CD4-positive, alpha-beta T cell treated with Interleukin-1 beta for 1 hour (primary cell): ENCODE measurements at places on chromosomes 2 and 18.

DNA sequence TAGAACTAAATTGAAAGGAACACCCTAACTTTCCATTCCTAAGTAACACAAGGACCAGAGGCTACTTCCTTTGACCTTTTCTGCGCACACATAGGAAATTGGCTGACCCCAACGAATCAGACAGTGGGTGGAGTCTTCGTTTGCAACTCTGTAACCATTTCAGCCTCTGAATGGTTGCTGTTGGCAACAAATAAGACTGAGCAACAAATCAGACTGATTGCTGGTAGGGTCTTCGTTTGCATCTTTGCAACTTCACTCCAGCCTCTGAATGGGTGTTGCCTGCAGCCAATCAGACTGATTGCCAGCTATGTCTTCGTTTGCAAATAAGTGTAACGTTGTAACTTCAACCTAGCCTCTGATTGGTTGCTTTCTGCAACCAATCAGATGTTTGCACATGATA lies 34.6 kb downstream of the USP40 start:
- no peak for DNase-seq

GRCh38 chr2:220174826-220175225 lies 547.4 kb downstream of the SLC4A3 start:
- DNase-seq, result no peak

- DNase-seq, result no peak
Observed at GRCh38 chr18:72588360-72588759, 44.2 kb upstream of the CBLN2 start.

- no peak for DNase-seq
Observed at GRCh38 chr2:21836261-21836660, 712.5 kb downstream of the TDRD15 start.

DNA sequence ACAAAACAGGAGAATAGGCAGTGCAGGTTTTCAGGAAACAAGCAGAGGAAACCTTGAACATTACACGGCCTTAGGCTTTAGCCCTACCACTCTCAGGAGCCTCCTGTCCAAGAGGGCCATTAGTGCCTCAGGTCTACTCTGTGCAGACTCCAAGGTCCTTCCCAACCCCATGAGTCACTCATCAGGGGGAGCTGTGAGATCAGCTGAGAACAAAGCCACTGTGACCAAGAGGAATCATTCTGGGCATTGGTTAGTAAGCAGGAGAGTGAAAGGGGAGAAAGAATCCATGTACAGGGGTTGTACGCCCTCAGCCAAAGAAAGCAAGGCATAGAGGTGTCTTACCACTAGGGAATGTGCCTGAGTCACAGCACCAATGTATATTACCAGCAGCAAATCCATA lies 680.3 kb downstream of the DPP10 start:
- DNase-seq, result no peak

DNA sequence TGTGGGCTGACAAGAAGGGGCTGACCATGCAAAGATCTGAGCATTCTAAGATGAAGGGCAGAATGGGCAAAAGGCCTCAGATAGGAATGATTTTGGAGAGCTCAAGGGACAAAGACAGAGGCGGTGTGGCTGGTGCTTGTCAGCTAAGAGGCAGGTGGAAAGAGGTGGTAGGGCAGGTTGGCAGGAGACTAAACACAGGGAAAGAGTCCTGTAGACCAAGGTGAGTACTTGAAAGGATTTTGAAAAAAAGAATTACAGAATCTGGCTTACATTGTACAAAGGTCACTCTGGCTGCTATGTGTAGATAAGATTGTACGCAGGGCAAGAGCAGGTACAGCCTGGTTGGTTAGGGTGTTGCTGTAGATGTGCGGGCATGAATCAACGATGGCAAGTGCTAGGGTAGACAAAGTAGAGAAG lies 50.6 kb downstream of the STK39 start:
- DNase-seq, result no peak

DNA sequence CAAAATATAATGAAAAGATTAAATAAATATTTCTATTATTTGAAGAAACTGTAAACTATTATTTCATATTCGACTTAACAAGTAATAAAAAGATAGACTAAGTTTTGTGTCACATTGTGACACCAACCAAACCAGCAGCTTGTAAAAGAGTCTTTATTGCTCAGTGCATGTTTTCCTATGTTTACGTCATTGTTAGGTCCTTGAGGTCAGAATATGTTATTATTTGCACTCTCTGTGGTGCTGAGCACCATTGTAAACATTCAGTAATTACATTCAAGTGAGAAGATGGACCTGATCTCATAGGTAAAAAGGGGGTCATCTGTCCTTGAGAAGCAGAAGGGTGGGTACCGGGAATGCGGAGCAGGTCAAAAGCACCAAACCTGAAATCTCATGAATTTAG lies 1999.1 kb upstream of the CELF4 start:
- DNase-seq, result no peak

DNA sequence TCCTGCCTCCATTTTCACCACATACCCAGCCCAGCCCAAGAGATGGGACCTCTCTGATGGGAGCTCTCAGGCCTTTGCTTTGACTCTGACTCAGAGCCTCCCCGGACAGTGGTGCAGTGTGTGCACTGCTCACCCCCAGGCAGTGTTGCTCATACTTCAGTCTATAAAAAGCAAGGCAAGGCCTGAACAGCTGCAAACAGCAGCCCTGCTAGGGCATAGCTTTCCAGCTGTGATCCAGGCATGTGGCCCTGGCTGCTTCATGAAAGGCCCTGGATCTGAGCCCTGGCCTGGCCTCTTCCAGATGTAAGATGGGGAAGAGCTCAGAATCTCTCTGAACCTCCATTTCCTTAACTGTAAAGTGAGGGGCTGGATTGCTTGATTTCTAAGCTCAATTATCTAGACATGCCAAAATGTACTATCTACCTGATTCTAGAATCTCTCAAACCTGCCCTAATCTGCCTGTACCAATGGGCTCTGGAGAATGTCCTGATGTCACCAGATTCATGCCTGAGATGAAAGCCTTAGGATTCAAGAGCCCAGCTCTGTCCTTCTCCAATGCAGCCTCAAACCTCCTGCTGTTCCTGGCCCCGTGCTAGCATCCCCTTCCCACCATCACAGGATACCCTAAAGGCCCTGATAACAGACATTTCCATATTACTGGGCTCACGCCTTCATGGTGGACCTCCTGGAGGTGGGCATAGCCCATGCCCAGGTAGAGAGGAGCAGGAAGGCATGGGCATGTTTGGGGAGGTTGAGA lies 206.9 kb downstream of the ARL4C start:
- peak; percentile 50 for DNase-seq

GRCh38 chr18:13252686-13253410 lies 34.3 kb downstream of the LDLRAD4 start:
- DNase-seq, result no peak

GRCh38 chr18:70296289-70296688 lies 7.4 kb downstream of the SOCS6 start:
- no peak for DNase-seq

- DNase-seq, result no peak
Observed at GRCh38 chr2:16135913-16136310, 195.6 kb downstream of the MYCN start.

GRCh38 chr2:110657724-110658305 lies 20.0 kb downstream of the BUB1 start:
- DNase-seq, result no peak

- DNase-seq, result peak; percentile 37
Observed at GRCh38 chr2:111897924-111898702, at the start of gene MERTK. MERTK (plus strand) TSS chr2:111898607; CDS start chr2:111898736, 129 bp downstream.

GRCh38 chr2:121076498-121076820 lies 208.5 kb downstream of the TFCP2L1 start:
- no peak for DNase-seq

GRCh38 chr18:58526425-58527284 lies 102.2 kb downstream of the ALPK2 start:
- no peak for DNase-seq

DNA sequence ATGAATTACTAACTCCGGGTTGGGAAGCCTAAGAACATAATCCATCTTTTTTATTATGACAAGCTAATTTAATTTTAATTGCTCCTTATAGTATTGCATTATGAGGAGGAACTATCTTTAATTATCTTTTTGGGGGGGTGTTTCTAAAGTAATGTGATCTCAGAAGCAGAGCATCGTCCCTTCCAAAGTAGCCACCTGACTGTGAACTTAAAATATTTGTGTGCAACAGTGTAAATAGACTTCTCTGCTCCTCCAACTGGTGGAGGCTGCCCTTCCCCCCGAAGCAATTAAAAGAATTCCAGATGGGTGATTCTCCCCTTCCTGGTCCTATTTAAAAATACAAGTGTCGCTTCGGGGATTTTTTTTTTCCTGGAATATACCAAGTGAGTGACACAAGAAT lies 55.7 kb downstream of the TCF7L1 start:
- DNase-seq, result no peak

GRCh38 chr2:71063216-71063615 lies 5.2 kb upstream of the NAGK start:
- no peak for DNase-seq

- DNase-seq, result no peak
Observed at GRCh38 chr2:215777465-215778044, 235.8 kb downstream of the MREG start.

- no peak for DNase-seq
Observed at GRCh38 chr2:67079729-67080128, 317.4 kb upstream of the ETAA1 start.

- no peak for DNase-seq
Observed at GRCh38 chr18:10207682-10208345, 246.6 kb upstream of the APCDD1 start.

- no peak for DNase-seq
Observed at GRCh38 chr2:181540421-181540820, 83.2 kb downstream of the ITGA4 start.

DNA sequence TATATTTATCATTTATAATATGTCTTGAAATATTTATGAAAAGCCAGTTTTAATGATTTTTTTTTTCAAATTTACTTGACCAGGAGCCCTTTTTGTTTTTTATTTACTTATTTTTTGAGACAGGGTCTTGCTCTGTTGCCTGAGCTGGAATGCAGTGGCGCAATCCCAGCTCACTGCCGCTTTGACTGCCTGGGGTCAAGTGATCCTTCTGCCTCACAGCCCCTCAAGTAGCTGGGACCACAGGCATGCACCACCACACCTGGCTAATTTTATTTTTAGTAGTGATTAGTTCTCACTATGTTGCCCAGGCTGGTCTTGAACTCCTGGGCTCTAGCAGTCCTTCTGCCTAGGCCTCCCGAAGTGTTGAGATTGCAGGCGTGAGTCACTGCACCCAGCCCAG lies 5.7 kb downstream of the EPB41L5 start:
- no peak for DNase-seq

DNA sequence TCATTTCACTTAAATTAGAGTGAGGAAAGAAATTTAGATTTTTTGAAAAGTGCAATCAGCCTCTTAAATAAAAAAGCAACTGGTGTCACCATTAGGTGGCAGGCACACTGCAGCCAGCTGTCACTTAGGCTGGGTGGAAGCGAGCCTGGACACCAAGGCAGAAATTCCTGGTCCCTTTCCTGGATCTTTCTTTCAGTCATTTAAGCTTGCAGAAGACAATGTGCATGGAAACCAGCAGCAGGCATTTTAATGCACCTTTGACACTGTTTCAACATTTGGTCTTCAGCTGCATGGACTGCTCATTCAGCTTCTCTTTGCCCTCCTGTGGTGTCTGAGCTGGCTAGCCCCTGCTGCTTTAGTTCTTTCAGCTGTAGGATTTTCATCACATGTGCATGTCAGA lies 61.0 kb downstream of the AQP4 start:
- DNase-seq, result no peak

DNA sequence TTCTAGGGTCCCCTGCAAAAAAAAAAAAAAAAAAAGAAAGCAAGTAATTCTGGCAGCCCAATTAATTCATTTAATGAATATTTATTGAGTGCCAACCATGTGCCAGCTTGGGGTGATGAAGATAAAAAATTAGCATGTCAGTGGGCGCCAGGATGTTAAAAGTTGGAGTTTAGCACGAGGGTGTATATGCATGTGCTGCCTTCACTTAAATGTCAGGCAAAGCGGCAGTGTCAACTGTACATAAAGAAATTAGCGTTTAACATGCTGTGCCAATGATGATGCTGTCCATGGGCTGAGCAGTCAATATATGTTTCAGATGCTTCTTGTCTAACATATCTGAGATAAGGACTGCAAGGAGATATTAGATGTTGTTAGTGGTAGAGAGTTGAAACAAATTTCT lies 49.5 kb downstream of the ASAP2 start:
- DNase-seq, result no peak

DNA sequence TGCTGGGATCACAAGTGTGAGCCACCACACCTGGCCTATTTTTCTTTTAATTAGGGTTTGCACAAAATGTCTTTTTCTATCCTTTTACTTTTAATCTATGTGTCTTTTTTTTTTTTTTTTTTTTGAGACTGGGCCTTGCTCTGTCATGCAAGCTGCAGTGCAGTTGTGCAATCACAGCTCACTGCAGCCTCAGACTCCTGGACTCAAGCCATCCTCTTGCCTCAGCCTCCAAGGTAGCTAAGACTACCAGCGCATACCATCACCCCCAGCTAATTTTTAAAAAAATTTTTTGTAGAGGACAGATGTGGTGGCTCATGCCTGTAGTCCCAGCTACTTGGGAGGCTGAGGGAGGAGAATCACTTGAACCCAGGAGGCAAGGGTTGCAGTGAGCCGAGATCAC lies 27.1 kb downstream of the ADCY3 start:
- DNase-seq, result no peak

DNA sequence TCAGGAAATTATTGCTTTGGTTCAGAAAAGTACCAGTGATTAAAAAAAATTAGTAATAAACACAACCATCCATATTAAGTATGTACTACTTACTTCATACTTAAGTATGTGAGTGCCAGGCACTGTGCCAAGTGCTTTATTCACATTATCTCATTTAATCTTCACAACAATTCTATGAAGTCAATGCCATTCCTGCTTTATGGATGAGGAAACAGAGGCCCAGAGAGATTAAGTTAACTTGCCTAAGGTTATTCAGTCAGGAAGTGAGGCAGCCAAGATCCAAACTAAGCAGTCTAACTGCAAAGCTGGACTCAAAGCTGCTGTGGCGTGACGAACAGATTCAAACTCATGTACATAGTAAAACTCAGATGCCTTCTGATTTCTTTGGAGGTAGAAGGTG lies 22.3 kb downstream of the DTNB start:
- DNase-seq, result no peak

- DNase-seq, result no peak
Observed at GRCh38 chr18:57002627-57003026, 144.3 kb upstream of the BOD1L2 start.

DNA sequence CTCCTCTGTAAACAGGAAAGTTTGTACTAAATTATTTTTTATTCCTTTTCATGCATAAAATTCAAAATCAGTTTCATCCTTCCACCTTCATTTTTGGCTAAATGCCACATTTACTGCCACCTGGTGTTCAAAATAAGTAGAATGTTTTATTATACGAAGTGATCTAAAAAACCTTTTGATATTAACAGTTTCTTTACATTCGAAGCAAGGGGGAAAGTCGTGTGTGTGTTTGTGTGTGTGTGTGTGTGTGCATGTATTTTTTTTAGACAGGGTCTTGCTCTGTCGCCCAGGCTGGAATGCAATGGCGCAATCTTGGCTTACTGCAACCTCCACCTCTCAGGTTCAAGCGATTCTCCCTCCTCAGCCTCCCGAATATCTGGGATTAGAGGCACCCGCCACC lies 9.0 kb upstream of the SCN9A start:
- no peak for DNase-seq

- DNase-seq, result no peak
Observed at GRCh38 chr2:15184491-15184890, 376.6 kb downstream of the NBAS start.
